Suppressor macrophage (primary cell): ENCODE measurements at places on chromosomes 3 and 15.

- no peak for DNase-seq
These were observed 8.5 kb downstream of the SLC25A36 start for GRCh38 chr3:140950144-140950543.

GRCh38 chr15:80386151-80386550 is 18.0 kb upstream of the ARNT2 start:
- DNase-seq, result no peak

- DNase-seq, result no peak
These were observed 104.6 kb downstream of the ZIC4 start for GRCh38 chr3:147301781-147302180.

- DNase-seq, result no peak
These were observed 458.8 kb upstream of the SEMA6D start for GRCh38 chr15:47258521-47258920.

GRCh38 chr15:83899670-83900069 is 245.7 kb downstream of the ADAMTSL3 start:
- DNase-seq, result no peak

- DNase-seq, result peak; percentile 19
These were observed 79.6 kb downstream of the TP63 start for GRCh38 chr3:189710620-189711402.

DNA sequence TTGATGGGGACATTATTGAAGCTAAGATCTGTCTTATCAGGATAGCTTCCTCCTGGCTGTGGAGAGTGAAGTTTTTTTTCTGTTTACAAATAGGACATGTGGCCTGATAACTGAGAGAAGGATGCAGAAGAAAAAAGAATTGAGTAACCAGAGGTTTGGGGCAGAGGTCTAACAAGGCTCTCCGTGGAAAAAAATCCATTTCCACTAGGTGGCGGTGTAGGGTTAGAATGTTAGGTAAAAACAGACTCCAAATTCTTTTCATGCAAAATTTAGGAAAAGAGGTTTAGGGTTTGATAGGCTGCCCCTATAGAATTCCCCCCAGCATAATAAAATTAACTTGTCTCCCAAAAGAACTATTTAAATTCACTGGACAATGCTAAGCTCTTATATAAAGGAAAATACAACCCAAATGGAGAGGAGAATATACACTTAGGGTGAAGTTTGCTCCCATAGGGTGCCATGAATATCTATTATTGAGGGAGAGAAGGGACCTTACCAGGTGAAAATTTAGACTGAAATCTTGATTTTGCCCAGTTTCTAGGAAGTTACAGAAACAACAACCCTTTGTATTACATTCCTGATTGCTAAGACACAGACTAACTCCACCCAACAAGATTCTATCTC is 1560.4 kb downstream of the OTOL1 start:
- DNase-seq, result peak; percentile 45

DNA sequence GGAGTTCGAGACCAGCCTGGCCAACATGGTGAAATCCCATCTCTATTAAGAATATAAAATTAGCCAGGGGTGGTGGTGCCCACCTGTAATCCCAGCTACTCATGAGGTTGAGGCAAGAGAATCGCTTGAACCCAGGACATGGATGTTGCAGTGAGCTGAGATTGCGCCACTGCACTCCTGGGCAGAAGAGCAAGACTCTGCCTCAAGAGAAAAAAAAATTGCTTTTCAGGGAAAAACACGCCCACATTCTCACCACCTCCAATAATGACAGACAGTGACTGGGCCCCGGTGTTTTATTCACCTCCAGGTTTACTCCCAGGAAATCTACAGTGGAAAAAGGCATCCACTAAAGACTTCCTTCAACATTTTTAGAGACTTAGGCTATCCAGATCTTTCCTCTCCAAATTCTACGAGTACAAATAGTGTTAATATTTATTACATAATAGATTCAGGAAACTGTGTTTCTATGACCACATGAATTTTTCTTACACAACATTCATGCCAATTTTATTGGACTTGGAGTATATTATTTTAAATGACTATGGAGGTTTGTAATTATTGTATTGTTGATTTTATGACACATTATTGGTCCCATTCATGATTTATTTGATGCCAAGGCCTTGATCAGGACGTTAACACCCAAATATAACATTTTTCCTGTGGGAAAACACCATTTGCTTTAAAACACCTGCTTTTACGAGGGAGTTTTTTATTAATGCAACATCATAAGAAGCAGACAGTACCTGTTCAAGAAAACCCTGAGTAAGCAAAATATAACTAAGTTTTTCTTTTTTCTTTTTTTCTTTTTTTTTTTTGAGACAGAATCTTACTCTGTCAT is 26.6 kb downstream of the IGF2BP2 start:
- DNase-seq, result no peak

- DNase-seq, result peak; percentile 82
These were observed 384.0 kb upstream of the TPM1 start for GRCh38 chr15:62658498-62658897.

DNA sequence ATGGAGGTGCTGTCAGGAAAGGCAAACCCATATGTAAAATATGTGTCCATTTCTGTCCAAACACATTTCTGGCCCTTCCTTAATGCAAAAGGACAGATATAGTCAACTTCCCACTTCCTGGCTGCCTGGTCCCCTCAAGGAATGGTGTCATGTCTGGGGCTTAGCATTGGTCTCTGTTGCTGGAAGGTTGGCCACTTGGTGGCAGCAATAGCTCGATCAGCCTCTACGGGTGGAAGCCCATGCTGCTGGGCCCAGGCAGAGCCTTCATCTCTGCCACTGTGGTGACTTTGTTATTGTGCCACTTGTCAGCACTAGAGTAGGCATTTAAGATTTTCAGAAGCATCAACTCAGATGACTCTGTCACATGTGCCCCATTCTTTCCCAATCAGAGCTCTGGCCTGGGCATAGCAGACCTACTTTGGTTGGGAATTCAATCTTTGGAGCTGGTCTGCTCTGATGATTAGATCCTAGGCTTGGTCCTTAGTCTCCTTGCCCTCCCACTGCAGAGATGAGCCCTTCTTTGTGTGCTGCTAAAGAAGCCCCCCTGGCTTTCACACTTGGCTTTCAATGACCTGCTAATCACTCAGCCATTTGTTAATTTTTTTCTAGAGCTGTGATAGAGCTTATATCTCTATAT is 51.0 kb upstream of the SPSB4 start:
- peak; percentile 81 for DNase-seq

DNA sequence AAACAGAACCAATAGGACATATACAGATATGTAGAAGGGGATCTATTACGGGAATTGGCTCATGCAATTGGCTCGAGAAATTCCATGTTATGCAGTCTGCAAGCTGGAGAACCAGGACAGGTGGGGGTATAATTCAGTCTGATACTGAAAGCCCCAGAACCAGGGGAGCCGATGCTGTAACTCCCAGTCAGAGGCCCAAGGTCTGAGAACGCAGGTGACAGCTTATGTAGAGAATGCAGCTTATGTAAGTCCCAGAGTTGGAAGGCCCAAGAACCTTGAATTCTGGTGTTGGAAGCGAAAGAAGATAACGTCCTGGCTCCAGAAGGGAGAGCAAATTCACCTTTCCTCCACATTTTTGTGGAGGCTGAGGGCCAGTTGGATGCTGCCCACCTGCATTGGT is 62.7 kb downstream of the CCNL1 start:
- DNase-seq, result no peak

- DNase-seq, result peak; percentile 53
These were observed 145.8 kb upstream of the THRB start for GRCh38 chr3:24640330-24640877.
